Stimulated activated CD4-positive, alpha-beta T cell treated with anti-CD3 and anti-CD28 coated beads, Interleukin-2, amount 100 ng/mL, for 48 hours (primary cell): ENCODE measurements at places on chromosomes 1 and 21.
A peak's percentile ranks its signal among the peaks of the same experiment; 100 is the strongest.

- peak; percentile 34 for DNase-seq
Observed at GRCh38 chr21:34707876-34708325, 39.1 kb downstream of the CLIC6 start.

GRCh38 chr1:25977801-25978200, 20.1 kb downstream of the PAFAH2 start:
- no peak for DNase-seq

DNA sequence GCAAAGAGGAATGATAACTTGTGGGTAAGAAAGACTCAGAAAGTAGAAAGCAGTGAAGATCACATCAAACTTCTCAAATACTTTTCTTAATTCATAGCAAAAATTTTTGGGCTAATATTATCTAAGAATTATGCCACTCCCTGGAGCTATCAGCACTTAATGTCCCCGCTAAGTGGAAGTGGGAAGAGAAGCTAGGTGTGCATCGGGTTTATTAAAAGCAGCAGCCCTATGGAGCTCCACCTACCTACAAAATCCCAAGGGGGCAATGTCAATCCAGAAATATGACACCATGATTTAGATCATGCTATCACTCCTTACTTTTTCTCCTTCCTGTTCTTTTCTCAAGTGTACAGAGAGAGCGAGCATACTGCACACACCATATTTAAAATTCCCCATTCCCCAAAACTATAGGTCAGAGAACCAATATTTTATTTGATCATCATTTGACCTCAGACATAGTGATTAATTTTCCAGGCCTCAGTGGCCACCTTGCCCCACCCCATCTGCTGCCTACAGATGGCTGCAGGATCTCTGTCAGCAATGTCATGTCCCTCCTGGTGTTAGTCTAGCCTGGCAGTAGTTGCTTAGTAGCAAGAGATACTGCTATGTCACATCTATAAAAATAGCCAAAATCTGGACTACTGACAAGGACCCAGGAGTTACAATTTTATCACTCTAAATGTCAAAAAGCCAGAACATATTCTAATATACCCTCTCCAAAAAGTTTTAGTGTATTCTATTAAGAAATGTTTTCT, 66.6 kb downstream of the MAP3K21 start:
- no peak for DNase-seq

DNA sequence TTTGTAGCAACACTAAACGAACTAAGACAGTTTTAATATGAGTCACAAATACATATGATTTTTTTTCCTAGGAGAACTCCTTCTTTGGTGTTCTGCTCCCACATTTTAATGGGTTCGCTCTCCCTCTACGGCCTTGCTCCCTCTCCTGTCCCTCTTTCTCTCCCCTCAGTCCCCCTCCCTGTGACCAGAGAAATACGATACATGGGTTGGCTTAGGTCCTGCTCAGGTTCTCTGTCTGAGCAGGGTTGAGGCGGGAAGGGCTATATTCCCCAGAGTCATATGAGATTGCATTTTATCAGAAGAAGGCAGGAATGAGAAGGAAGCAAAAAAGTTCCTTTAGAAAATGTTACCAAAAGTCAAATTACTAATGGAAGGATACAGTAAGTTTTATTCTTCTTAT, 44.6 kb downstream of the UBE2U start:
- DNase-seq, result no peak

DNA sequence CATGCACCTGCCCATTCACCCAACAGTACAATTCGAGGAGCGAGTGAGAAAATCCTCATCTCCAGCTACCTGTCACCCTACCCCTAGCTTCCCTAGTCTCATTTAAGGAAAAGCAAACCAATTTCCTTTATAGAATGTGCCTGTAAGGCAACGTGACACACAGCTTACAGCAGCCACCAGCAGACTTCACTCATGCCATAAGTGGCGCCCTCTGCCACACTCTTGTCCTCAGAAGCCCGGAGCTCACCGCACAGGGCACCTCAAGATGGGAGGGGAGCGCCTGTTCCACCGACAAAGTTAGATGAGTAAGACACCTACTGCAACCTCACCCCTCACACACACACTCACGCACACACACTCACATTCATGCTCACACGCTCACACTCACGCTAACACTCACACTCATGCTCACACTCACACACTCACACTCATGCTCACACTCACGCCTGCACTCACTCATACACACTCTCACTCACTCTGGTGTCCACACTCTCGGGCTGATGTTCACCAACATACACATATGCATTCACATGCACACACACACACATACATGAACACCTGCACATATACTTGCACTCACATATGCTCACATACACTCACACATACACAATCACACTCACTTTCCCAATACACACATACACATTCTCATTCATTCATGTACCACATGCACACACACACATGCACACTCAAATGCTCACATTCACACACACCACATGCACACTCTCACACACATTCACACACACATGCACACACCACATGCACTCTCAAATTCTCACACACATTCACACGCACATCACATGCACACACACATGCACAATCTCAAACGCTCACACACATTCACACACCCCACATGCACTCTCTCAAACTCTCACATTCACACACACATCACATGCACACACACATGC, 170.7 kb downstream of the PSMG1 start:
- no peak for DNase-seq
